ENCODE measurements at places on chromosomes 1 and 21.

DNA sequence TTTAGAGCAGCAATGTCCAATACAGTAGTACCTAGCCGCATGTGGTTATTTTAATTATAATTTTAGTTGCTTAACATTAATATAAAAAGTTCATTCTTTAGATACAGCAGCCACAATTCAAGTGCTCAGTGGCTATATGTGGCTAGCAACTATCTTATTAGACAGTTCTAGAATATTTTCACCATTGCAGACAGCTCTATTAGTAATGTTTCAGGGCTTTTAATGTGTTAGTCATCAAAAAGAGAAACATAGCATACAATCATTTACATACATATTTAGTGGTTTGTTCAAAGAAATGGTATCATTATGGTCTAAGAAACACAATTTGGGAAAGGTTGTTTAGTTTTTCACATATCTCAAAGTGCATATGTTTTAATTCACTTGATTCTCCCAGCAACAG lies 66.6 kb upstream of the DYNLT5 start:
- no peak for DNase-seq

- no peak for DNase-seq
Observed at GRCh38 chr1:111775966-111776365, 20.3 kb downstream of the DDX20 start.

DNA sequence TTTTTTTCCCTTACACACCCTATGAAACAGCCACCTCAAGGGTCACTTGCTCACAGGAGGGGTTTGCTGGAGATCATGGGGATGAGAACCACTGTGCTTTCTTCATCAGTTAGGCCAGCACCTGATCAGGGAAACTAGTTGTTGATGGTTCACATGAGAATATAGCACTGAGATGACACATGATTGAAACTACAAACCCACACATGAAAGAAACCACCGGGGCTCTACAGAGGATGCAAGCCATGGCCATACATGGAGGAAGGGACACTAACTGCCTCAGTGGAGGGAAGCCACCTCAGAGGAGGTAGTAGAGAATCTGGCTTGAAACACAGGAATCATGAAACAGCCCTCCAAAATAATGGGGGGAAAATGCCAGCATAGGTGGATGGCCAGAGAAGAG lies 63.2 kb downstream of the PRKAB2 start:
- no peak for DNase-seq

GRCh38 chr1:81804312-81804711 lies 3.6 kb downstream of the ADGRL2 start:
- no peak for DNase-seq

DNA sequence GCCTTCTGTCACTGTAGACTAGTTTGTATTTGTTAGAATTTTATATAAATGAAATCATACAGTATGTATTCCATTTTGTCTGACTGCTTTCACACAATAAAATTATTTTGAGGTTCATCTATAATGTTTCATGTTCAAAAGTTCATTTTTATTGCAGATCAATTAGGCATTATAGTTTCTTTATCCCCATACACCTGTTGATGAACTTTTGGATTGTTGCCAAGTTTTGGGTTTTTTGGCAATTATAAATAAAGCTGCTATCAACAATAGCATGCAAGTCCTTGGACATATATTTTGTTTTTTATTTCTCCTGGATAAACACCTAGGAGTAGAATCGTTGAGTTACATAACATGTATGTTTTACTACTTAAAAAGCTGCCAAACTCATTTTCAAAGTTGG lies 47.1 kb upstream of the FAM3B start:
- DNase-seq = no peak

DNA sequence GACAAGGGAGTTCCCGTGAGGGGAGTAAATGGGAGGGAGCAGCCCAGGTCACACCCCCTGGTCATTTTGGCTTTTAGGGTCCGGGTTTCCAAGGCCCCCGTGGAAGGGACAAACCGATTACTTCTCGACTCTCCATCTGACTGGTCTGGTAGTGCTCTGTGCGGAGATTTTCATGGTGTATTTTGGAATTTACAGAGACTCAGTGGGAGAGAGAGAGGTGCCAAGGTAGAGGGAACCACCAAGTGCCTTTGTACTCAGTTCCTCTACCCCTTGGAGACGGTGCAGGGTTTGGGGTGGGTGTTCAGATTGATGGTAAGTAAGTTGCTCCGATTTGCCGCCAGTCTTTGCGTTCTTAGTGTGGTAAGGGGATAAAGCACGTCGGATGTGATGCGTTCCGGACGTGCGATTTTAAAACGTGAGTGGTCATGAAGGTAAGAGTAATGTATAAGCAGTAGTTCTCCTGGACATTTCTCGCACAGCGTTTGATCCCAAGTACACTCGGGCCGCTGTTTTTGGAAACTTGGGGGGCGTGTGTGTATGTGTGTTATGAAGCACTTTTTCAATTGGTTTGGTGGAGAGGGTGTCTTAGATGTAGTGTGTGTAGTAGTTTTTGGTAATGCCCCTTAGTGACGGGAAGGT lies 682 bp downstream of the SUCO start:
- DNase-seq = peak; percentile 19

DNA sequence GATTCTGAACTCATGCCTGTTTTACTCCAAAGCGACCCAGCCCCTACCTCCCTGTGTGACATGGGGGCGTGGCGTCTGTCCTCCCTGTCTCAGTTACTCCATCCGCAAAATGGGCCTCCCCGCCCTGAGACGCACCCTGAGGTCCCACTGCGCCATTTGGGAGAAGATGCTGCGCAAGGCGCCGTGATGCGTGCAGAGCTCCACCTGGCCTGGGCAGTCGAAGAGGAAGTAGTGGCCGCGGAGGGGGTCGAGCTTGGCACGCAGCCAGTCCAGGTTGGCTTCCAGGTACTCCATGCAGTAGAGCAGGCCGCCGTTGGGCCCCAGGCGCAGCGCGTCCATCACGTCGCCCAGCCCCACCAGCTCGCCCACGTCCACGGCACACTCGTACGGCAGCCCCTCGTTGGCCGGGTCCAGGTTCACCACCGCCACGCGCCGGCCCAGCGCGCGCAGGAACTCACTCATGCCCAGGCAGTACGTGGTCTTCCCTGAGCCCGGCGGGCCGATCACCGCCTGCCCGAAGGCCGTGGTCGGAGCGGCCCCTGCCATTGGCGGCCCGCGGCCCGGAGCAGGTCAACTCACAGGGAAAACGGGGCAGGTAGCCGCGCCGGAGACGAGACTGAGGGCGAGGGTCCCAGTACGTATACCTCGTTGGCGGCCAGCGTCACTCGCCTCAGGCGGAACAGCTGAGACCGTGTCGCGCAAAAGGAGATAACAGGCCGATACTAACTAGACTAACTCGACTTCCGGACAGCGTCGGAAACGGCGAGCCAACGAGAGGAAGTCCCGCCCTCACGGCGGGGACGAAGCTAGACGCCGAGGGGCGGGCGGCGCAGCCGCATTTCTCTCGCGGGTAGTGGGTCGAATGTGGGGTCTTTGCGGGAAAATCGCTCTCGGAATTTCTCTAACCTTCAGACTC lies at the start of gene GPN2:
Gene GPN2, minus strand, starts transcription at position 733 of the 916 bp plus-strand sequence. Its CDS starts 187 bp downstream, at position 546.
- DNase-seq = peak; percentile 36

GRCh38 chr1:168288311-168289052 lies 7.8 kb downstream of the TBX19 start:
- DNase-seq = no peak

GRCh38 chr1:236377832-236378535 lies 16.1 kb upstream of the EDARADD start:
- no peak for DNase-seq
